ENCODE measurements at places on chromosomes 2 and 18. TPM values are rescaled to one million over a fixed set of nuclear protein-coding genes. Genes with fewer than 3 reads are reported as not detected.

DNA sequence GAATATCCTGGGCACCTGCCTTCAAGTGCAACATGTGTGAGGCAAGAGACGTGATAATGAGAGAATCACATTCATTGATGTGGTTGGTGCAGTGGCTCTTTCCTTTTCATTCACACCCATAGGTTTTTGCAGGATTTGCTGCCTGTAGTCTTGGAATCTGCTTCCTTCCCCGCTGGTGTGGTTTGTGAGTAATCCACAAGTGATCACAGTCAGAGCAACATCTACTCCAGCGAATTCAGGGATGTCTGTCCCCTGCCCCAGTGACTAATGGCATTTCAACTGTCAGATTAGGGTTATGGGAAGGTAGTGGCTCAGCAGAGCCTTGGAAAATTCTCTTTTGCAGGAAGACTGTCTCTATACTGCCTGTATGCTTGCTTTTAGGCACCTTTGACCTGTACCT, 225.5 kb upstream of the RBMS1 start:
- no peak for DNase-seq

GRCh38 chr2:132276571-132276981, 114.8 kb upstream of the ANKRD30BL start:
- DNase-seq = no peak

DNA sequence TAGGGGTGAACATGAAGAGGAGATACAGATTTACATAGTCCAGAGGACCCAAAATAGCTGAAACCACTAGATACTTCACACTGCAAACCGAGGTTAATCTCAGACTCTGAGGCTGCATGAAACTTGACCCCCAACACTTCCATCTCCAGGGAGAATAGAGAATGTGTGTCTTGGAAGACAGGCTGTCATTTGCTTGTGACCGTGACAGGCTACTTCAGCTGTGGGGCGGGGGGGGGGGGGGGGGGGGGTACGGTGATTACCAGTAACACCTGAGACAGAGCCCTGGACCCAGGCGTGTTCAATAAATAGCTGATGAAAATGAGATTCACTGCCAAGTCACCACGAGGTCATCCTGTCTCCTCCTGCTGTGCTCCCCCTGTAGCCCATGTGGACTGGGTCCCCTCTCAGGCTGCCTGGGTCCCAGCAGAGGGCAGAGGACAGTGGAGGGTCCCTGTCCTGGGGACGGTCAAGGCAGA, 5.7 kb upstream of the KLHL29 start:
- DNase-seq = no peak

DNA sequence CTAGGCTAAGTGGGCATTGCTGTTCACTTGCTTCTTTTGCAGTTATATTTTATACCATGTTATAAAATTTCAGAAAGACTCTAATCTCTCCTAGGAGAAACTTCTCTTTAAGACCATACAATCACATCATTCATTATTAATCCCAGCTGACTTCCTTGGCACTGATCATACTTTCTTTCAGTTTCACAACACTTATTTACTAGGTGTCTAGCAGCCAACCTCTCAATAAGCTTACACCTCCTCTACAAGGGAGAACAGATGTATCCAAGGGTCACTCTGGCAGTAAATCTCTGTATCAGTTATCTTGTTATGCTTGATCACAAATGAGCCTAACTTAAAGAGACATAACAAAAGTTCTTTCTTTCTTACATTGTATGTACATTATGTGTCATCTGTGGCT, 69.8 kb upstream of the EPB41L5 start:
- no peak for DNase-seq

- no peak for DNase-seq
Measured at GRCh38 chr2:30302566-30302965, 71.2 kb downstream of the LBH start.

GRCh38 chr2:283996-284794, 3.7 kb downstream of the ALKAL2 start:
- no peak for DNase-seq

DNA sequence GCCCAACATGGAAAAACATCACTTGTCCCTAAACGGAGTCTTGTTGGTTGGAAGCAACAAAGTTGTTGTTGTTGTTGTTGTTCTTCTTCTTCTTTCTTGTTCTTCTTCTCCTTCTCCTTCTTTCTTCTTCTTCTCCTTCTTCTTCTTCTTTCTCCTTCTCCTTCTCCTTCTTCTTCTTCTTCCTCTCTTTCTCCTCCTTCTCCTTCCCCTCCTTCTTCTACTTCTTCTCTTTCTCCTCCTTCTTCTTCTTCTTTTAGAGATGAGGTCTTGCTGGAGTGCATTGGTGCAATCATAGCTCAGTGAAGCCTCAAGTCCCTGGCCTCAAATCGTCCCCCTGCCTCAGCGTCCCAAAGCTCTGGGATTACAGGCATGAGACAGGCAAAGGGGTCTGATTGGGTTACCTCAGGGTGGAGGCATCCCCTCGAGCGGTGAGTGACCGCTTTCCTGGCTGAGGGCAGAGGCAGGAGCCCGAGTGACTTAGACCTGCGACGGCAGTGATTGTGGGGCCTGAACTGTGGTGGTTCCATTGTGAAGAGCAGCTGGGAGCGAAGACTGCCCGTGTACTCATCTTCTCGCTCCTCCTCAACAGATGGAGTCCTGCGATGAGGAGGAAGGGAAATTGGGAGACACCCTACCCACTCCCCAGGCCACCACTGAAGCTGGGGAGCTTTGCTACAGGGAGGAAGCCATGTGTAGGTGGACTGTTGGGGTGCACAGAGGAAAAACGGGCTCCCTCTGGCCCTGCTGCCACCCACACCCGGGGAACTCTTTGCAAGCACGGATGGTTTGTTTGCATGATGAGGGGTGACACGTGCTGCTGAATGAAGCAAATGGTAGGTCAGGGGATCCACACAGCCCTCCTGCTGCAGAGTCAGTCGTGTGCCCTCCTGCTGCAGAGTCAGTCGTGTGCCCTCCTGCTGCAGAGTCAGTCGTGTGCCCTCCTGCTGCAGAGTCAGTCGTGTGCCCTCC, 7.0 kb upstream of the PER2 start:
- no peak for DNase-seq

DNA sequence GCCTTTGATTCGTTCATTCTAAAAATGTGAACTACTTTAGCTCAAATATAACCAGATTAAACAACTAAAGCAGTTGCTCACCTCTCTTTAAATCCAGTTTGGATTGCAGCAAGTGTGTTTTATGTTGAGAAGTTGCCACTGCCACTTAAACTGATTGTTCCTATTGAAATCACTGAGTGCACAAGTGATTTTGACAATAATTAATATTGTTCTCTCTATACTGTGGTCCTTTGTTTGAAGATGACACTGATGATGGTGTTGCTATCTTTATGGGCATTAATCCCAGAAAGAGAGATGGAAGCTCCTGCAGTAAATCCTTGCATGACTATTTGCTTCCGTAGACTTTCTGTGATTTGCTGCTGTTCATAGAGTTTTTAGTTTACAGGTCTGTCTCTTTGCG, 251.4 kb upstream of the ZEB2 start:
- DNase-seq = peak; percentile 23

OR6B2 gene
- total RNA-seq = not detected

FEV gene
- total RNA-seq = not detected

NT5C1B gene
- total RNA-seq = not detected

PSTPIP2 gene
- total RNA-seq = 8.8 TPM

CDH2 gene
- 110 TPM for total RNA-seq

ZNG1B gene
- total RNA-seq = 38.8 TPM
